ENCODE measurements at places on chromosomes 3 and 15. TPM values are rescaled to one million over a fixed set of nuclear protein-coding genes. Genes with fewer than 3 reads are reported as not detected.

DNA sequence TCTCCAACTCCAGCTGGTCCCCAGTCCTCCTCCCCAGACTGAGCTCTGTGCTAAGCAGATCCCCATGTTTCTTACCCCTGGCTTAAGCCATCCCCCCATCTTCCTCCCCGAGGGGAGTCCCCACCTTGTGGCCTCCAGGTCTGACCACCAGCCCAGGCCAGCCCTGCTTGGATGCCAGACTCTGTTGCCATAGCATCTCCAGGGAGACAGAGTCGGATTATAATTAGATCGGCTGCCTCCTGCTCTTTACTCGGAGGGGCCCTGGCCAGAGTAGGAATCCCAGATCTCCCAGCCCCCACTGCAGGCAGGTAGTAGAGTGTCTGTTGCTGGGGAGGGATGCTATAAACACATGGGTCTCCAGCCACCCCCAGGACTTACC is 2.4 kb downstream of the KLHDC8B start:
- no peak for DNase-seq
- peaks cover 17% of the 10 kb centered on the region for H3K36me3 ChIP-seq
- H3K4me3 ChIP-seq, result no peak overlapping the region
- peaks cover 23% of the 10 kb centered on the region for H3K4me1 ChIP-seq
- no peaks in the 10 kb centered on the region for H3K27me3 ChIP-seq

- H3K4me1 ChIP-seq, result peaks cover 3% of the 10 kb centered on the region
- no peak overlapping the region for H3K4me3 ChIP-seq
These were observed 35.7 kb upstream of the APEH start for GRCh38 chr3:49638445-49638844.

DNA sequence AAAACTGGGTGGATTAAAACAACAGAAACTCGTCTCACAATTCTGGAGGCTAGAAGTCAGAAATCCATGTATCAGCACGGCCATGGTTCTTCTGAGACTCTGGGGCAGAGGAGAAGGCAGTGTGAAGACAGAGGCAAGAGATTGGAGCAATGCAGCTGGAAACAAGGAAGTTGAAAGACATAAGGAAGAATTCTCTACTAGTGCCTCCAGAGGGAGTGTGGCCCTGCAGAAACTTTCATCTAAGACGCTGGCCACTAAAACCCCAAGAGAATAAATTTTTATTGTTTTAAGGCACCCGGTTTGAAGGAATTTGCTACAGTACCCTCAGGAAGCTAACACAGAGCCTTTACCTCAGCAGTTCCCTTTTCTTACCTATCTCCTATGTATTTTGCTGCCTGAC is 1012.2 kb upstream of the CADM2 start:
- no peaks in the 10 kb centered on the region for H3K27me3 ChIP-seq
- H3K36me3 ChIP-seq, result no peaks in the 10 kb centered on the region
- no peak overlapping the region for H3K4me3 ChIP-seq
- no peak overlapping the region for H3K27ac ChIP-seq
- DNase-seq, result no peak

DNA sequence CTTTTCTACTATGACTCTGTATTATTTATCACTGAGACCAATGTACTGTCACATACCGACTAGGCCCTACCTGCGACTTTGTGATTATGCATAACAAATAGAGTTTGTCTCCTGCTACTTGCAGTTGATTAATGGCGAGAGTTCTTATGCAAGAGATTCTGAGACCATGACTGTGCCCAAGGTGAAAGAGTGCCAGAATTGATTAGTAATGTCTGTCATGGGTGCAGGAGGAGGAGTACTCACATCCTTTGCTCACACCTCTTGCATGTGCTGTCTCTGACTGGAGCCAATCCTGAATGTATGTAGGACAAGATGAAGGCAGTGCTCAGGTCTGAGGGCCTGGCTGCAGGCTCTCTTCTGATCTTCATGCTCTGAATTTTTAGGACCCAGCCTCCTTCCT is 260.7 kb downstream of the THSD4 start:
- no peaks in the 10 kb centered on the region for H3K27me3 ChIP-seq
- H3K27ac ChIP-seq, result peak overlapping the region; percentile 7
- H3K4me1 ChIP-seq, result peaks cover 17% of the 10 kb centered on the region
- peak; percentile 36 for DNase-seq
- no peak overlapping the region for H3K4me3 ChIP-seq

DNA sequence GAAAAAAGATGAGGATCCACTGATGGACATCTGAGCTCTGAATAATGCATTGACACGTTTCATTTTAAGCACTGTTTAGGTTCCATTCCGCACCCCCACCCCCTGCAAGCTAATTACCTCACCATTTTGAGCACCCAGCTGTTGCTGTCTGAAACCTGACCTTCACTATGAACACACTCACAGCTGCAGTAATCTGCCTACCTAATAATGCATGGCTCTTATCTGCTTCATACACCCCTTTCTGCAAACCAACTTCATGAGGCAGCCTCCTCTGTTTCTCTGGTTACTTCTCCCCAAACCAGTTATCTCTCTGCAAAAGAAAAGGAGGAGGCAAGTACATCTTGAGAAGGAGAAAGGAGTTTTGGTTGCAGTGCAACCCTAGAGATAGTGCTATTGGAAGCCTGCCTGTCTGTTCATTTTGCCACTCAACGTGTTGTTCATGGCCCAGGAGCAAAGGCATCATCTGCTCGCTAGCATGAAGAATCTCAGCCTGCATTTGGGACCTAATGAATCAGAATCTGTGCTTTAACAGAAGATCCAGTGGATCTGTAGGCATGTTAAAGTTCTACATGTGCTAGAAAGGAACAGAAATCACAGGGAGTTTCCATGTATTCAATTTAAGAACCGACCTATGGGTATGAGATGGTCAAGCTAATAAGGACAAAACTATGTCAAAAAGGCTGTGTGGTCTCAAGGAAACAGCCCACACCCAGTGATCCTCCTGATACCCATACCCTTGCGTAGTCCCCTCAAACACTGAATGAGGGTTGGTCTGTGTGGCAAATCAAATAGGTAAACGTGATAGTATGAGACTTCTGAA is 87.2 kb downstream of the MB21D2 start:
- peak; percentile 54 for DNase-seq
- H3K4me1 ChIP-seq, result peaks cover 32% of the 10 kb centered on the region
- no peaks in the 10 kb centered on the region for H3K36me3 ChIP-seq
- H3K27me3 ChIP-seq, result no peaks in the 10 kb centered on the region
- peak overlapping the region; percentile 46 for H3K27ac ChIP-seq
- no peak overlapping the region for H3K4me3 ChIP-seq

GRCh38 chr15:27592036-27592760 is 506.9 kb downstream of the OCA2 start:
- no peak overlapping the region for H3K4me3 ChIP-seq
- H3K36me3 ChIP-seq, result no peaks in the 10 kb centered on the region
- no peak for DNase-seq
- H3K27ac ChIP-seq, result no peak overlapping the region

DNA sequence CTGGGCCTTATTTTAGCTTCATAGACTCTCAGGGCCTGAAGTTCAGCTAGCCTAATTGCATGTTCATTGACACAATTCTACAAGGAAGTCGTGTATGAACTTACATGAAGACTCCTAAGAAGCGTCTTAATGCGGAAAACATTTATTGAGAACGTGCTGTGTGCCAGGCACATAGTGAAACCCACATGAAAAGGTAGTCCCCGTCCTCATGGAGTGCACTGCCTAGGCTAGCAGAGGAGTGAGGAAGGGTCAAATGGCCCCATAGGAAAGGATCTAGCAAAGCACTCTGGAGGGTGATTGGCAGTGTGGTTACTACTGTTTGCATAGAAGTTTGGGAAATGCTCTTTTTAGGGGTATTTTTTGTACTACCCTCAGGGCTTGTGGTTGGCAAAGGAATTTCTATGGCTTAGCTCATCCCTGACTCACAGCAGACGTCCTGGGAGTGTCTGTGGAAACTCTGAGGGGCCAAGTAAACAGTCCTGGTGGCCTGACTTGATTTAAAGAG is 854 bp upstream of the NPTN start:
- no peaks in the 10 kb centered on the region for H3K27me3 ChIP-seq
- H3K4me3 ChIP-seq, result no peak overlapping the region
- H3K27ac ChIP-seq, result peak overlapping the region; percentile 76
- peak; percentile 96 for DNase-seq
- H3K4me1 ChIP-seq, result peaks cover 13% of the 10 kb centered on the region
- H3K36me3 ChIP-seq, result no peaks in the 10 kb centered on the region

GRCh38 chr3:105719791-105720190 is 149.0 kb downstream of the CBLB start:
- H3K4me3 ChIP-seq, result no peak overlapping the region
- peaks cover 10% of the 10 kb centered on the region for H3K36me3 ChIP-seq
- DNase-seq, result no peak
- H3K27ac ChIP-seq, result no peak overlapping the region

GRCh38 chr3:99762901-99763300 is 54.8 kb upstream of the CMSS1 start:
- no peak overlapping the region for H3K4me3 ChIP-seq
- H3K4me1 ChIP-seq, result peaks cover 9% of the 10 kb centered on the region
- no peaks in the 10 kb centered on the region for H3K36me3 ChIP-seq
- no peak for DNase-seq

- peaks cover 24% of the 10 kb centered on the region for H3K36me3 ChIP-seq
- H3K4me3 ChIP-seq, result no peak overlapping the region
- H3K4me1 ChIP-seq, result peaks cover 25% of the 10 kb centered on the region
- no peak for DNase-seq
- no peaks in the 10 kb centered on the region for H3K27me3 ChIP-seq
These were observed 32.4 kb downstream of the DZIP1L start for GRCh38 chr3:138082992-138083386.

GRCh38 chr3:74139648-74140047 is 474.8 kb downstream of the CNTN3 start:
- H3K4me1 ChIP-seq, result no peaks in the 10 kb centered on the region
- no peak overlapping the region for H3K4me3 ChIP-seq
- no peaks in the 10 kb centered on the region for H3K36me3 ChIP-seq
- no peak overlapping the region for H3K27ac ChIP-seq

DNA sequence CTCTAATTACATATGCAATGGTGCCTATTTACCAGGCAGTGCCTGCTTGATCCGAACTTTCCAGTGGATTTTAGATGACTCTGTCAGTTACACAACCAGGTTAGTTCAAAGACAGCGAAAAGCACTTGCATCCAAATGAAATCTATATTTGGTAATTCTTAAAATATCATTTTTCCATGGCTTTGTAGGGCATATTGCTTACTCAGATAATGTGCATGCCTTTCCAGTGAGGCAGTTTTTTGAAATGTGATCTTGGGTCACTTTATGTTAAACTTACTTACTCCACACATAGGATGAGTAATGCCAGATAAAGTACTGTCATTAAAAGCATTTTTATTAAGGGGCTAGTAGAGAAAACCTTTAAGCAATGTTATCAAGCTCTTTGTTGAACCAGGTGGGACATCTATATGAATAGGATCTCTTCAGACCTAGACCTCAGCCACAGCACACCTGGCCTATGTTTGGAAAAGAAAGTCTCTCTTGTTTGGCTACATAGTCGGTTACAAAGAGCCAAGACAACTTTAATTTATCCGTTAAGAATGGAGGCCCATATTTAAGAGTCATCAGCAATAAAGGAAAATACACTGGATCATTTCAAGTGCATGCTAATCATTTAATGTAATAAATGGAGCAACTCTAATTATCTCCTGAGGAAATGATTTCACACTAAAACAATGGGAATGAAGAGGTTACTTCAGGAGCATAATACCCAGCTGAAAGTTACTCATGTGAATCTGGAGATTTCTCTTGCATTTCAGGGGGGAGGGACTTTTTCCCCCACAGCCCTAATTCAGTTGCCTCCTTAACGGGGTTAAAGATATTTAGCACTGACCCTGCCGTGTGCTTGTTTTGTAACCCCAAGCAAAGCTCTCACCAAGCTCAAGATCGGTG is 56.3 kb upstream of the TMCO5A start:
- H3K36me3 ChIP-seq, result no peaks in the 10 kb centered on the region
- peak; percentile 92 for DNase-seq
- H3K27me3 ChIP-seq, result no peaks in the 10 kb centered on the region
- no peak overlapping the region for H3K4me3 ChIP-seq
- H3K4me1 ChIP-seq, result peaks cover 12% of the 10 kb centered on the region
- H3K27ac ChIP-seq, result peak overlapping the region; percentile 2

- DNase-seq, result no peak
- no peak overlapping the region for H3K4me3 ChIP-seq
- no peak overlapping the region for H3K27ac ChIP-seq
- no peaks in the 10 kb centered on the region for H3K4me1 ChIP-seq
- no peaks in the 10 kb centered on the region for H3K27me3 ChIP-seq
These were observed 122.3 kb upstream of the GPR149 start for GRCh38 chr3:154552338-154552737.

Gene ZDHHC23
- total RNA-seq, result 0.90 TPM

Gene GOLGA6L2
- not detected for total RNA-seq

Gene ACKR4
- 0.18 TPM for total RNA-seq

Gene SLCO2A1
- total RNA-seq, result under 0.01 TPM

Gene IDH3A
- total RNA-seq, result 64.4 TPM

Gene EPHA3
- total RNA-seq, result 0.18 TPM
